ENCODE measurements at places on chromosomes 12 and 14. TPM values are rescaled to one million over a fixed set of nuclear protein-coding genes. Genes with fewer than 3 reads are reported as not detected.

Gene RNASE13
- polyA plus RNA-seq = not detected

Gene ITGB7
- 1.9 TPM for polyA plus RNA-seq

Gene ACVRL1
- polyA plus RNA-seq = 61.5 TPM

Gene MANSC1
- polyA plus RNA-seq = 7.0 TPM

Gene GPR84
- polyA plus RNA-seq = 3.5 TPM

Gene ADAM21
- not detected for polyA plus RNA-seq

Gene PTPRR
- polyA plus RNA-seq = 1.1 TPM

Gene CPNE6
- polyA plus RNA-seq = 0.01 TPM

Gene KLHL33
- 0.27 TPM for polyA plus RNA-seq

Gene MGAT4C
- 0.07 TPM for polyA plus RNA-seq

Gene CRIP1
- polyA plus RNA-seq = 16.9 TPM

Gene NRL
- 1.7 TPM for polyA plus RNA-seq

Gene SLC4A8
- 1.0 TPM for polyA plus RNA-seq

Gene NID2
- polyA plus RNA-seq = 4.0 TPM

Gene CAPZA3
- polyA plus RNA-seq = not detected

Gene RND1
- polyA plus RNA-seq = 2.1 TPM
